Smooth muscle cell of bladder (primary cell): ENCODE measurements at places on chromosomes 16 and 17. TPM values are rescaled to one million over a fixed set of nuclear protein-coding genes. Genes with fewer than 3 reads are reported as not detected.

Gene SCNN1G
- total RNA-seq, result not detected in 2 replicates

Gene EARS2
- 25.5 and 33.0 TPM in 2 replicates for total RNA-seq

Gene KRTAP3-2
- total RNA-seq, result not detected in 2 replicates

Gene EVI2A
- 1.00 and 3.6 TPM in 2 replicates for total RNA-seq

Gene CCDC40
- total RNA-seq, result 4.4 and 4.5 TPM in 2 replicates

Gene RCVRN
- 0.28 and 0.37 TPM in 2 replicates for total RNA-seq

Gene SYCE1L
- total RNA-seq, result 0.46 and 0.85 TPM in 2 replicates

Gene SLC5A10
- under 0.01 and 0.09 TPM in 2 replicates for total RNA-seq

Gene COX4I1
- total RNA-seq, result 658 and 659 TPM in 2 replicates

Gene MYOCD
- 9.8 and 11.9 TPM in 2 replicates for total RNA-seq

Gene BRICD5
- total RNA-seq, result 1.00 and 1.8 TPM in 2 replicates

Gene C1QTNF8
- total RNA-seq, result not detected in 2 replicates

Gene SLC13A5
- not detected in 2 replicates for total RNA-seq

Gene PRSS53
- total RNA-seq, result 1.00 and 3.0 TPM in 2 replicates

Gene SLC16A11
- 0.28 TPM in 2 replicates for total RNA-seq

Gene ENO3
- 1.6 and 2.6 TPM in 2 replicates for total RNA-seq

Gene ABCC3
- 17.1 and 23.8 TPM in 2 replicates for total RNA-seq

Gene TCAP
- total RNA-seq, result 0.14 and 0.37 TPM in 2 replicates

Gene STAC2
- not detected in 2 replicates for total RNA-seq

Gene CLEC18A
- 0.37 TPM in 1 of 2 replicates, not detected in the other for total RNA-seq

Gene CACNG3
- not detected in 2 replicates for total RNA-seq

Gene ATP2A3
- 1.9 and 2.6 TPM in 2 replicates for total RNA-seq

Gene CMC2
- 26.7 and 35.9 TPM in 2 replicates for total RNA-seq

Gene NUPR1
- total RNA-seq, result 32.5 and 50.5 TPM in 2 replicates

Gene TLCD3A
- 15.4 and 21.1 TPM in 2 replicates for total RNA-seq

Gene ELMO3
- 0.28 TPM in 2 replicates for total RNA-seq

Gene NECAB2
- total RNA-seq, result 0.14 and 0.18 TPM in 2 replicates

Gene KRTAP9-8
- total RNA-seq, result not detected in 2 replicates

Gene MRPS23
- 20.2 and 36.1 TPM in 2 replicates for total RNA-seq

Gene VPS4A
- total RNA-seq, result 28.7 and 33.5 TPM in 2 replicates

Gene CSF3
- 0.37 and 0.71 TPM in 2 replicates for total RNA-seq

Gene KIAA0513
- total RNA-seq, result 16.2 and 33.1 TPM in 2 replicates

Gene TMED6
- total RNA-seq, result 0.28 TPM in 1 of 2 replicates, not detected in the other

Gene CLEC19A
- not detected in 2 replicates for total RNA-seq

Gene QPRT
- 26.5 and 40.0 TPM in 2 replicates for total RNA-seq

Gene HSD11B2
- not detected in 2 replicates for total RNA-seq

Gene TSNAXIP1
- 0.57 and 1.2 TPM in 2 replicates for total RNA-seq

Gene NTN1
- total RNA-seq, result 0.09 and 0.14 TPM in 2 replicates

Gene EVPLL
- not detected in 2 replicates for total RNA-seq

Gene MYL11
- not detected in 2 replicates for total RNA-seq

Gene NPIPA2
- total RNA-seq, result 1.5 TPM in 1 of 2 replicates, not detected in the other

Gene TEKT1
- not detected in 2 replicates for total RNA-seq

Gene HES7
- total RNA-seq, result not detected in 2 replicates

Gene CIBAR2
- not detected in 2 replicates for total RNA-seq

Gene IL34
- total RNA-seq, result 4.1 and 5.3 TPM in 2 replicates

Gene MMP2
- 881 and 1,311 TPM in 2 replicates for total RNA-seq

Gene NAGPA
- 14.1 and 22.0 TPM in 2 replicates for total RNA-seq

Gene ATP2C2
- under 0.01 TPM in 1 of 2 replicates, not detected in the other for total RNA-seq

Gene CLEC18B
- total RNA-seq, result 0.14 and 0.55 TPM in 2 replicates

Gene SPATA32
- 0.09 and 0.14 TPM in 2 replicates for total RNA-seq

Gene ADAD2
- total RNA-seq, result not detected in 2 replicates

Gene SPIRE2
- 0.55 and 1.00 TPM in 2 replicates for total RNA-seq

Gene TPPP3
- total RNA-seq, result 0.92 and 1.00 TPM in 2 replicates
